ENCODE measurements at places on chromosomes 1 and 21. TPM values are rescaled to one million over a fixed set of nuclear protein-coding genes. Genes with fewer than 3 reads are reported as not detected.

- no peak for DNase-seq
These were observed 243.1 kb downstream of the ZNF648 start for GRCh38 chr1:181818459-181818858.

GRCh38 chr1:95631695-95632094 is 397.7 kb downstream of the RWDD3 start:
- DNase-seq = no peak

GRCh38 chr1:60922304-60922703 is 160.1 kb upstream of the NFIA start:
- no peak for DNase-seq

DNA sequence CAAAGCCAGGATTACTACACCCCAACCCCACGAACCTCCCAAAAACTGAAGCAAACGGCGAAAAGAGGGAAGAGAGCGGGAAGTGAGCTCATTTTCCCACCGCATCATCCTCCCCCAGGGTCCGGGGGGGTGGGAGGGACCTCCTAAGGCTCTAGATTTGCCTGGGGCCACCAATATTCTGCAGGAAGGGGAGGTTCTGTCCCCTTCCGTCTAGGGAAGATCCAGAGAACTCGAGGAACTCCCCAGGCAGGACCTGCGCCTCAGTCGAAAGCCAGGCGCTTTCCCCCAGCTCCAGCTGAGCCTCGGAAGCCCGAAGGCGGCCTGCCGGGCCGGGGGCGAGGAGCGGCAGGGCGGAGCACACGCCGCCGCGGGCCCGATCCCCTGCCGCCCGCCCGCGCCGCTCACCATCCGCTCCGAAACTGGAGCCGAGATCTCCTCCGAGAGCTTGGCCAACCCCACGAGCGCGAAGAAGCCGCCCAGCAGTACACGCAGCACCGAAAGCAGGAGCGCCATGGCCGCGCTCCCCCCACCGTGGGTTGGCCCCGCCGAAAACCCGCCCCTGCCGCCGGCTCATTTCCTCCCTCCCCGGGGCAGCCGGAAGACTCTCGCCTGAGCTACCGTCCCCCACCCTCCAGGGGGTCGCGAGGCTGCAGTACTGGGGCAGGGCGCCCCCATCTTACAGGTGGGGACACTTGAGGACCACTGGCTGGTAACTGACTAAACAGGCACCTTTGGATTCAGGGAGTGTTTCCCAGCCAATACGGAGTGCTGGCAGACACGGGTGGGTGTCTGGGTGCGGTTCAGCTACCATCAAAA is at the start of gene TMEM35B:
TSS of gene TMEM35B (minus strand) at position 555 of the 816 bp plus-strand sequence. CDS start at position 513, 42 bp downstream.
- DNase-seq = peak; percentile 80

- no peak for DNase-seq
These were observed 3.0 kb downstream of the PRKCZ start for GRCh38 chr1:2053217-2053616.

GRCh38 chr1:207910591-207911354 is at the start of gene CD34:
Gene CD34 (minus strand): TSS chr1:207911125. CDS start chr1:207911080, 45 bp downstream.
- no peak for DNase-seq

DNA sequence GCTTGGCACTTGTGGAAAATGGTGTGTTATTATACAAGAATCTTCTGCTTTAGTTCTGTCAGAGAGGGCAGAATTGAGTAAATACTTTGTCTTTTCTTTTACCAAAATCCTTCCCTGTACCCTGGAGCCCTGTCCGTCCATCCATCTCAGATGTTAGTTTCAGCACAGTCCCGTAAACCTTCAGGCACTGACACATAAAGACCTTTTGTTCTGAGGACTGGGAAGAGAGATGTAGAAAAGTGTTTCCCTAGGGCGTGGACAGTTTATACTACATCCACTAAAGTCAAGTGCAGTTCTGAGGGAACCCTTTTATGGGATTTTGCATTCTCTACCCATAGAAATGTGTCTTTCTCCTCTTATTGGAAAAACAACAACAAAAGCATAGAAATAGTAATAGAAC is 162.4 kb downstream of the PDE4B start:
- DNase-seq = no peak

DNA sequence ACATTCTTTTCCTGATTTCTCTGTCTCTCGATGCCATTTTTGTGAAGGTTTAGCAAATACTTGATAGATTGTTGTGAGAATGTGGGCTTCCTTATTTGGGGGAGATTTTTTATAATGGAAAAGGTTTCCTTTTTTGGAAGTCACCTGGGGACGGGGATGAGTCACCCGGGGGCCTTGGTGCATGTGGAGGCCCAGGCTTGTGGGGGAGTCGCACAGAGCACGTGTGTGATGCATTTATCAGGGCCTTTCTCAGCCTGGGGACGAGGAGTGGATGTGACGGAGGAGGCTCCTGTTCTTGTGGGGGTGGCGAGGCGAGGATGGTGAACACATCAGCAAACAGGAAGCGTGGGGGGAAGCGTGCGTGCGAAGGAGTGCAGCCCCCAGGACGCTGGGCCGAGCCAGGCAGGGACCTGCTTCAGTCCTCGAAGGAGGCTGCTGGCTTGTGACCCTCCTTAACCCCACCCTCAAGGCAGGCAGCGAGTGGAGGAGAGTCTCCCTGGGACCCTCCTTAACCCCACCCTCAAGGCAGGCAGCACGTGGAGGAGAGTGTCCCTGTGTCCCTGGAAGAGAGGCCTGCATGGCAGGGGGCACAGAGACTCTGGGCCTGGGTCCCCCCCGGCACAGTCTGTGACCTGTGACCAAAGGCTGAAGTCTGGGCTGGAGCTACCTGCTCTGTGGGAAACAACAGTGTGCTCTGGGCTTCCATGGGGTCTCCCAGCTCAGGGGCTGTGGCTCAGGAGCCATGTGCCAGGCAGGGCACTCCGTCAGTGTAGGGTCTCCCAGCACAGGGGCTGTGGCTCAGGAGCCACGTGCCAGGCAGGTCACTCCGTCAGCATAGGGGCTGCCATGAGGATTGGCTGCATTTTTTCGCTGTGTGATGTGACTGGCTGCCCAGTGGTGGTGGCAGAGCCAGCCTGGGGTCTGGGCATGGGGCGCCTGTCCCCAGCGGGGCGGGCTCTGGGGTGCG is 57.2 kb downstream of the AGPAT3 start:
- peak; percentile 79 for DNase-seq

DNA sequence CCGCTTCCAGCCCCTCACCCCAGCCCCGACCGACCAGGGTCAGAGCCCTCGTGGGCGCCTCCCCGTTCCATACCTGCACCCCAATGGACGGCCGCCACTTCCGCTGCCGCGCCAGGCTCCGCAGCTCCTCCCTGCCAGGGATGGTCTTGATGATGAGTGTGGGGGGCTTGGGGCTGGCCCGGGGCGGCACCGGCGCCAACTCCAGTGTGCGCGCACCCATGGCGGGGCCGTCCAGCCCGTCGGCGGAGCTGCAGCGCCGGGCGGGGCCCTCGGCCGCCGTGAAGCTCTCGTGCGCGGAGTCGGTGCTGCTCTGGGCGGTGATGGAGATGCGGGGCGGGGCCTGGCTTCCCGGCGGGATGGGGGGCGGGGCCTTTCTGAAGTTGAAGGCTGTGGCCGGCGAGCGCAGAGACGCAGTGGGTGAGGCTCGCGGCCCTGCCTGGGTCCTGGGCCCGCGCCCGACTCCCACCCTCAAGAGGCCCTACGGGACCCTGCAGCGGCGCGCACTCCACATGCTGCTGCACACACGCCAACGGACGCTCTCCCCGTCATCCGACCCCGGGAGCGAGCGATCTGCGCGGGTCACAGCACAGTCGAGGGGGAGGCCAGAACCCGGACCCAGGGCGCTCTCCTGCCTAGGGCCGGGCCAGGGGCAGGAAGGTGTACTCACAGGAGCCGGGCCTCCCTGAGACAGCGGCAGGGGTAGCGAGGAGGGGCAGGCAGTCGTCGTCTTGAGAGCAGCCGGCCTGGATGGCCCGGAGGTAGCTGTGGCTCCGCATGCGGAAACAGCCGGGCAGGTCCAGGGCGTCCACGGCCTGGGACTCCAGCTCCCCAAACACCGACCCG is 26.1 kb upstream of the SMIM12 start:
- DNase-seq = peak; percentile 47

- DNase-seq = no peak
These were observed 856 bp downstream of the OR6K3 start for GRCh38 chr1:158719664-158720063.

DNA sequence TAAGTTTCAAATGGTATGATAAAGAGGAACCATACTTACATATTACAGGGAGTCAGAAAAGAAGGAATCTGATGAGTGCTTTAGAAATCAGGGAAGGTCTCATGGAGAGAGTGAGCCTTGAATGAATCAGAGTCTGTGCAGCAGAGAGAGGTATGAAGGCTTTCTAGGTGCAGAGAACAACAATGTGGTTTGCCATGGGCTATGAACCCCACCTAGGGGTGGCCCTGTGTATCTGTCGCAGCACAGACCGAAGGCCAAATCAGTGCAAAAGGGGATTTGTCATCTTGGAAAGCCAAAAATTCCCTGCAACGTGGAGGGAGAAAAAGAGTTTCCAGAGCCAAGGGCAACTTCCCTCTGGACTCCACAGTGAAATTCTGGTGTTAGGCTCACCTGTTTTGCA is 3.5 kb downstream of the PAPPA2 start:
- no peak for DNase-seq

DNA sequence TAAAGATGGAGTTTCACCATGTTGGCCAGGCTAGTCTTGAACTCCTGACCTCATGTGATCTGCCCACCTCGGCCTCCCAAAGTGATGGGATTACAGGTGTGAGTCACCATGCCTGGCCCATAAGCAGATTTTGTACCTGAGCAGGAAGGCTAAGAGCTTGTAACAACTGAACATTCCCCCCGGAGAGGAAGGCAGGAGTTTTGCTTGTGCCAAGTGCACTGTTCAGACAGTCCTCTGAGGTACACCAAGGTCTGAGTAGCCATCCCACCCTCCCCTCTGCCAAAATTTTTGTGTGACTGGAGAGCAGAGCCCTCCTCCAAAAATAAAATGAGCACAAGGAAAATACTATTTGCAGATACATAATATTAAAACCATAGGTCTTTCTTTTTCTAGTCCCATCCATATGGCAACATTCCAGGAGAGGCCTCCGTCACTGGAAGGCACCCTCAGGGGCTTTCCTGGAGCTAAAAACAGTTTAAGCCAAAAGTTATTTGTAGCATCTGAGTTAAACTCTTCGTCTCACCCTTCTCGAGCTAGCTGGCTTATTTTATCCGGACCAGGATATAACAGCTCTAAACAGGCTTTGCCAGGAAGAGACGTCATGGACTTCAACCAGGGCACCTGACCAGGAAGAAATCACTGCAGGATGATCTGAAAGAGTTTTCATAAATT is 27.2 kb downstream of the CAPN2 start:
- no peak for DNase-seq

DNA sequence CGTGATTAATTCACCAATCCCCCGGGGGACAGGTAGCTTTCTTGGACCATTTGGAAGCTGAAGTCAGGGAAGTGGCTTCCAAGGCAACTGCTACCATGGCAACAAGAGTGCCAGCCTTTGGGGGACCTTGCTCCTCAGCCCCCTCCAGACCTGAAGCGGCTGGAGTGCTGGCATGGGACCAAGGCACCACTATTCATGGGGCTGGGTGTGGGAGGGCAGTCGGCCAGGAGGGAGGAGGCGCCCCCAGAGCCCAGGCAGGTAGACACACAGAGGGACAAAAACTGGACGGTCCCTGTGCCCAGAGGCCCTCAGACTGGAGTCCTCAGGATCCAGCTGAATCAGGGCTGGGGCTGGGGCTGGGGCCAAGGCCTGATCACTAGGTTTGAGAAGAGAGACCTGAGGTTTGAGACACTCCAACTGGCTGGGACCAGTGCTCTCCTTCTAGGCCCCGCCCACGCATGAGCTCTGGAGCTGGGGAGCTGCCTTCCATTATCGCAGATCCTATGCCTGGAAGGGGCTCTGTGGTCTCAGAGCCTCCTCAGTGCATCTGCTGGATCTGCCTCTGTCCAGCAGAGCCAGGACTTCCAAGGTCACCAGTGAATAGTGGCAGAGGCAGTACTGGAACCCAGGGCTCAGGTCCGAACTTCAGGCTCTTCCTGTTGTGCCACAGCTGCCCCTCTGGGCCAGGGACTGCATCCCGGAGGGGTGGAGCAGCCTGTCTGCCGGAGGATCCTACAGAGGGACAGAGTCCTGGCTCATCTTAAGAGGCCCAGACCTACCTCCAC is 3.3 kb upstream of the KNCN start:
- no peak for DNase-seq

- DNase-seq = no peak
These were observed 21.0 kb upstream of the ATP13A2 start for GRCh38 chr1:17032741-17033140.

GRCh38 chr1:24927988-24928688 is 1.9 kb downstream of the RUNX3 start:
- peak; percentile 55 for DNase-seq

GRCh38 chr1:4407851-4408250 is 246.6 kb upstream of the AJAP1 start:
- DNase-seq = no peak

GRCh38 chr1:110070671-110071242 is at the start of gene ALX3:
Gene ALX3 (minus strand): TSS chr1:110070672. CDS start chr1:110070612, 60 bp downstream.
- no peak for DNase-seq

GRCh38 chr1:61138921-61139774 is 56.8 kb downstream of the NFIA start:
- DNase-seq = no peak

DNA sequence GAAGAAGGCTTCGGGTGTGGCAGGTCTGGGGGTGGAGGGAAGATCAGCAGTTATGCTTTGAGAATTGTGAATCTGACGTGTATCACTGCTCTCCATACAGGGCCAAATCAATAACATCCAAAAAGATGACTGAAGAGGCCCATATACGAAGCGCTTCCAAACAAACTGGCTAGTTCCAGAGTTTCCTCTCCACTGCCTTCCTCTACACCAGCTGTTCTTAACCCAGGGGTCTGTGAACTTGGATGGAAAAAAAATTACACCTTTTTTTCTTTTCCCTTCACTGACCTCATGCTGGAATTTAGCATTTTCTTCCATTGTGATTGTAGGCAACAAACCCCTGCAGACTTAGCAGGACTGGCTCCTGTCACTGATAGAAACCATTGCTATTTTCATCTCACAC is 77.1 kb upstream of the NBL1 start:
- DNase-seq = no peak

DNA sequence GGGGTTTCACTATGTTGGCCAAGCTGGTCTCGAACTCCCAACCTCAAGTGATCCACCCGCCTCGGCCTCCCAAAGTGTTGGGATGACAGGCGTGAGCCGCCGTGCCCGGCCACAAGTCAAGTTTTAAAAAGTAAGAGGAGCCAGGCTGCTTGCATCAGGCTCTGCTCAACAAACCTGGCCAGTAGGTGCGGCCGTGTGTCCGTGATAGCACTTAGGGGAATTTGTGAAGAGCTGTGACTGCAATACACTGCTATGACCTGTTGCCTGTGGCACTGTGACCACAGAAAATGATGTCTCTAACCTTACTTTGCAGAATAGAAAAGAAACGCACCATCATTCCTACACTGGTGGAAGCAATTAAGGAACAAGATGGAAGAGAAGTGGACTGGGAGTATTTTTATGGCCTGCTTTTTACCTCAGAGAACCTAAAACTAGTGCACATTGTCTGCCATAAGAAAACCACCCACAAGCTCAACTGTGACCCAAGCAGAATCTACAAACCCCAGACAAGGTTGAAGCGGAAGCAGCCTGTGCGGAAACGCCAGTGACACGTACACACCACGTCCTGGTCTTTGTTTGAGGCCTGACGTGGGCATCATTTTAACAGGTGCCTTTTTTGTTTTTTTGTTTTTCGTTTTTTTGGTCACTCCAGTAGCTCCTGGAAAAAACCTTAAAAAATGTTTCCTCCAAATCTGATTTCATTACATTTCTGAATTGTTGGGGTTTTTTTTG is 16.7 kb downstream of the C1orf174 start:
- DNase-seq = no peak

The ZCCHC17 gene
- total RNA-seq = 7.2 TPM

The ADAMTS4 gene
- total RNA-seq = 0.22 TPM

The CSF3R gene
- 0.41 TPM for total RNA-seq

The MANEAL gene
- total RNA-seq = 0.60 TPM

The RGS13 gene
- 0.75 TPM for total RNA-seq

The LGR6 gene
- total RNA-seq = 1.9 TPM

The SHE gene
- not detected for total RNA-seq

The TFF3 gene
- total RNA-seq = not detected

Data from CD8-positive, alpha-beta T cell (primary cell).